ENCODE measurements at places on chromosomes 4 and X.

- DNase-seq, result no peak
Measured at GRCh38 chr4:184115399-184115798, 102.3 kb downstream of the ENPP6 start.

DNA sequence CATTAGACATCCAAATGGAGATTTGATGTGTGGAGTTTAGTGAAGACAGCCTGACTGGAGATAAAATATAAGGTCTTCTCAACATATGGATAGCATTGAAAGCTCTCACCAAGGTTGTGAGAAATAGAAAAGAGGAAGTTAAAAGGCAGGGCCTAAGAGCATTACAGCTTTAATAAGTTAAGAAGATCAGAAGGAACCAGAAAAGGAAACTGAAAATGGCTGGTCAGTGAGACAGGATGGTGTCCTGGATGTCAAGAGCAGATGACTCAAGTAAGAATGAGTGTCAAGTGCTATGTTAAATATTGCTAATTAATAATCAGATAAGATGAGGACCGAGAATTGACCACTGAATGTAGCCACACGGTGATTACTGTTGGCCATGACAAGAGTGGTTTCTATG lies 642.9 kb downstream of the STPG2 start:
- no peak for DNase-seq

DNA sequence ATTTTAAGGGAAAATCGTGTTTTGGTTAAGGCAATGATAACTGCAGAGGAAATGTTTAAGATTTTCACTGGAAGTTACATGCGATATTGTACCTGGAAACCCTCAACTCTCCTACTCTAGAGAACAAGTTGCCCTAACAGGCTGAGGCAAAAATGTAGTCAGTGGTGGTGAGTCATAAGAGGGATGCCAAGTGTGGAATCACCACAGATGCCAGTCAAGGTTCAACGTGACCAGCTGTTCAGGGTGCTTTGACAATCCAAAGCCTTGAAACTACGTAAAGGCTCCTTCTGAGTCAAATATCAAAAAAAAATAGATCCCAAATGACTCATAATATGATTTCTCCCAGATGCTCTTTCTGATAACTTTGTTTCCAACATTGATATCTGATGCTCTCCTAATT lies 77.9 kb upstream of the AFF2 start:
- DNase-seq, result no peak

DNA sequence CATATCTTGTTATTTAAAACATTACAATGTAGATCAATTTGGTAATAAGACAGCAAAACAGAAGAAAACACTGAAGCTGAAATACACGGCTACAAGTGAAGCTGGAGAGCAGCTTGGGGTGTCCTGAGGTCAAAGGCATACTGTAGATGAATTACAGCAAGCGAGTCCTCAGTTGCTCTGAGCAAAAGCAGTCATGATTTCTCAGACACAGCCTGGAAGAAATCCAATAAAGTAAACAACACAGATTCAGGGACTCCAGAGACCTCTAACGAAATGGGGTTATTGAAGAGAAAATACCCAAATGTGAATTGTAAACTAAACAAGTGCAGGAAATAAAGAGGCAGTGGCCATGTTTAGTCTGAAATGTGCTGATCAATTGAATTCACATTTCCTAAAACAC lies 324.4 kb downstream of the CAMK2D start:
- DNase-seq, result no peak

- DNase-seq, result no peak
Measured at GRCh38 chrX:134444681-134445080, 15.3 kb upstream of the HPRT1 start.

All from ovary (tissue), 10 donors.